Forelimb muscle (tissue), 1 donor: ENCODE measurements at places on chromosomes 2 and 18. TPM values are rescaled to one million over a fixed set of nuclear protein-coding genes. Genes with fewer than 3 reads are reported as not detected.

Gene UGT1A5
- not detected for polyA plus RNA-seq

Gene STON1
- 8.1 TPM for polyA plus RNA-seq

Gene PER2
- 4.1 TPM for polyA plus RNA-seq

Gene KCNG3
- not detected for polyA plus RNA-seq

Gene REG1B
- not detected for polyA plus RNA-seq

Gene KATNAL2
- 6.8 TPM for polyA plus RNA-seq

Gene CYBRD1
- polyA plus RNA-seq = 68.3 TPM

Gene EGR4
- not detected for polyA plus RNA-seq

Gene FAM210A
- polyA plus RNA-seq = 22.4 TPM

Gene PROKR1
- polyA plus RNA-seq = 0.44 TPM

Gene TCF7L1
- 34.6 TPM for polyA plus RNA-seq
